ENCODE measurements at places on chromosomes 12 and 14. TPM values are rescaled to one million over a fixed set of nuclear protein-coding genes. Genes with fewer than 3 reads are reported as not detected.

GRCh38 chr12:21771311-21771710 lies 3.2 kb downstream of the KCNJ8 start:
- DNase-seq: no peak

- DNase-seq: no peak
Measured at GRCh38 chr14:86525673-86526072, 995.7 kb downstream of the FLRT2 start.

GRCh38 chr14:73739899-73740617 lies 25.9 kb upstream of the PNMA1 start:
- DNase-seq: no peak

DNA sequence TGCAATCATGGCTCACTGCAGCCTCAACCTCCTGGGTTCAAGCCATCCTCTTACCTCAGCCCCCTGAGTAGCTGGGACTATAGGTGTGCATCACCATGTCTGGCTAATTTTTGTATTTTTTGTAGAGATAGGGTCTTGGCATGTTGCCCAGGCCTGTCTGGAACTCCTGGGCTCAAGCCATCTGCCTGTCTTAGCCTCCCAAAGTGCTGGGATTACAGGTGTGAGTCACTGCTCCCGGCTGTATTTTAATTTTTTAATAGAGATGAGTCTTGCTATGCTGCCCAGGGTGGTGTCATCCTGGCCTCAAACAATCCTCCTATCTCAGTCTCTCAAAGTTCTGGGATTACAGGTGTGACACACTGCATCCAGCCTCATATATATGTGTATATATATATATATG lies 31.7 kb upstream of the GPRC5A start:
- DNase-seq: no peak

GRCh38 chr12:94948232-94948810 lies 55.2 kb downstream of the NDUFA12 start:
- no peak for DNase-seq

The MUCL1 gene
- polyA plus RNA-seq: not detected

- no peak for DNase-seq
Measured at GRCh38 chr12:126182619-126183236, 1117.5 kb downstream of the AACS start.

DNA sequence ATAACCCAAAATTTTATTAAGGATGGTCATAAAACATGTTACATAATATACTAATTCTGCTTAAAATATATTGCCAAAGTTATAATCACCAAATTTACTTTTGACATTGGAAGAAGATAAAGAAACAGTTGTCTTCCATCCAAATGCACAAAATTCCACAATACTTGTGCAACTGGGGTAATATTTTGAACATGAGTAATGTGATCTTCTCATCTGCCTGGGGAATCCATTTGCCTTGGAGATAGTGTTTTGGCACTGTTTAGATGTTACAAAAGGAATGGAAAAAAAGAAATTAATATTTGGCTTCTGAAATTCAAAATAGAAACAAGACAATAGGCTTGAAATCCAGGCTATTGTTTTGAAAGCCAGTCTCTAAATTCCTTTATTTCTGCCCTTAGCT lies 9.1 kb downstream of the GPR19 start:
- no peak for DNase-seq

The GPD1 gene
- polyA plus RNA-seq: not detected

The PZP gene
- 0.28 TPM for polyA plus RNA-seq

The KRT6C gene
- polyA plus RNA-seq: not detected

GRCh38 chr14:60102389-60102788 lies 10.7 kb downstream of the PCNX4 start:
- DNase-seq: no peak

GRCh38 chr12:20555771-20556170 lies 139.4 kb upstream of the SLCO1C1 start:
- no peak for DNase-seq

- DNase-seq: no peak
Measured at GRCh38 chr12:132477703-132478432, 12.1 kb upstream of the FBRSL1 start.

- no peak for DNase-seq
Measured at GRCh38 chr12:39145175-39145999, 240.0 kb upstream of the CPNE8 start.

The PTCSC3 gene
- not detected for polyA plus RNA-seq

All from CD8-positive, alpha-beta memory T cell (primary cell).